Activated CD8-positive, alpha-beta memory T cell treated with anti-CD3 and anti-CD28 coated beads, Interleukin-2, amount 50 U/mL, for 48 hours (primary cell): ENCODE measurements at places on chromosomes 12 and 14.

- DNase-seq = no peak
Observed at GRCh38 chr12:32005496-32006125, 46.4 kb downstream of the RESF1 start.

- DNase-seq = no peak
Observed at GRCh38 chr12:34376133-34376799, 354.0 kb downstream of the ALG10 start.

DNA sequence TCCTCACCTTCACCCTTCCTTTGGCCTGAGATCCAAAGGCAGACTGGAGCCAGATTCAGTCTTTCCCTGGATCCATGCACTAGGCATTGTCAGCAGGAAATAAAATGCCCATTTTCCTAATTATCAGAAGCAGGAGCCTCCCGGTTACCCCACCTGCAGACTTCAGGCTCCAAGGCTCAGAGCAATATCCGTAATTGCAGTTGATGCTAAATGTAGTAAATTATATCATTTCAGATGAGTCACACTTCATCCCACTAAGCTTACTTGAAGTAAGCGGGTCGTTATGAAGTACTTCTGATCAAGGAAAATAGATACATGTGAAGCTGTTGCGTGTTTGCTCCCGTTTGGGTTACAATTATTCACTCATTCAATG is 110.7 kb upstream of the SFSWAP start:
- no peak for DNase-seq

DNA sequence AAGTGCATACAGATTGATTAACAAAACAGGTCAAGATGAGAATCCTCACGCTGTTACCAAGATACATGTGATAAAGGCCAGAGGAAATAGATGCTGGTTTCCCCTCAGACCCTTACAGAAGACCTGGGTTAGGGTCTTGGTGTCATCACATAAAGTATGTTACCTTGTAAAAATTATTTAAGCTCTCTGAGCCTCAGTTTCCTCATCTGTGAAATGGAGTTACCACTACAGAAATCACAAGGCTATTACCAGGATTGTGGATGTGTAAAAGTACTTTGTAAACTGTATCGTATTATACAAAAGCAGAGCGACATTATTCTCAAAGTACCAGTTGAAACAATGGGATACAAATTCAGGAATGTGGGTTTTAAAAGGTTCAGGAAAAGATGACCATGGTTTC is 14.0 kb downstream of the SAMD4A start:
- DNase-seq = no peak

DNA sequence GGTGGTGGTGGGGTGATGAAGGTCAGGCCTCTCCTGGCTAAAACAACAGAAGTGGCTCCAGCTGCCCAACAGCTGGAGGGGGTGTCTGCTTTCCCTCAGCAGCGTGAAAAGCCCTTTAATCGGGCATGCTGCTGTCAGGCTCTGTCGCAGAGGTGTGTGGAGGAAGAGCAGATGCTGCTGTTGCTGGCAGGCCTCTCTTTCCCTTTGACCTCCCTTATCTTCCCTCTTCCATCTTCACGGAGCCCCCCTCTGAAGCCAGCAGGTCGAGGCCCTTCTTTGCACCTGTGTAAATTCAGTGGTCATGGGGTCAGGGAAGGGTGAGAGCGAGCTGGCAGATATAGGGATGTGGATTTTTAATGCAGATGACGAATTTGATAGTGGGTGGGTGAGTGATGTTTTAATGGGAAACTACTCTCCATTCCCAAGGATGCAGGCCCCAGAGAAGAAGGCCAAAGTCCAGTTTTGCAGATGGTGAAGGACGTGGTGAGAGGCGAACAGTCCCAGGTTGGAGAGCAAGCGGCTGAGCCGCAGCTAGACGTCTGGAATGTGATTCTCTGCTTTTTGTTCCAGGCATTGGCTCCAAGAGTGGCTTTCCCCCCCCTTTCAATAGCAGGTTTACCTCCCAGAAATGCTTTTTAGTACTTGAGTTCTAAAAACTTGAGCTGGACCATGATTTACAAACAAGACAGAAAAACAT is 64.0 kb downstream of the SMOC1 start:
- no peak for DNase-seq

- DNase-seq = no peak
Observed at GRCh38 chr12:21478756-21479455, 22.5 kb downstream of the RECQL start.

- DNase-seq = no peak
Observed at GRCh38 chr12:108484431-108484830, 30.6 kb upstream of the FICD start.

DNA sequence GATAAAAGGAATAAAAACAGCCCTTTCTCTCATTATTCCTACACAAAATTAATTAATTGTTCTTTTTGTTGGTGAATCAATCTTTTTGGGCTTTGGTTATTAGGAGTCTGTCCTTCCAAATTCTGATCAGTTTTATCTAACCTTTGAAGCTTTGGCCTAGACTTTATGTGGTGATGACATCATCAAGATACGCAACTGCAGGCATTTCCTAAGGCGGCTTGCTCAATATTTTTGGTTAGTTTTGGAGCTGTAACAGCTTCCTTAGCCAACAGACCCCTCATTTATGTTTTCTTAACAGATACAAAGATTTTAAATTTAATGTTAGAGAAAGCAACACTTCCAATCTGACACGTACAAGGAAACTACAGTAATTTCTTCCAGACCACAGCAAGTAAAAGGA is 87.8 kb upstream of the PDE3A start:
- no peak for DNase-seq

GRCh38 chr12:12004524-12004923 is 66.2 kb upstream of the BCL2L14 start:
- DNase-seq = no peak

- DNase-seq = no peak
Observed at GRCh38 chr12:2168808-2169207, 116.0 kb downstream of the CACNA1C start.

DNA sequence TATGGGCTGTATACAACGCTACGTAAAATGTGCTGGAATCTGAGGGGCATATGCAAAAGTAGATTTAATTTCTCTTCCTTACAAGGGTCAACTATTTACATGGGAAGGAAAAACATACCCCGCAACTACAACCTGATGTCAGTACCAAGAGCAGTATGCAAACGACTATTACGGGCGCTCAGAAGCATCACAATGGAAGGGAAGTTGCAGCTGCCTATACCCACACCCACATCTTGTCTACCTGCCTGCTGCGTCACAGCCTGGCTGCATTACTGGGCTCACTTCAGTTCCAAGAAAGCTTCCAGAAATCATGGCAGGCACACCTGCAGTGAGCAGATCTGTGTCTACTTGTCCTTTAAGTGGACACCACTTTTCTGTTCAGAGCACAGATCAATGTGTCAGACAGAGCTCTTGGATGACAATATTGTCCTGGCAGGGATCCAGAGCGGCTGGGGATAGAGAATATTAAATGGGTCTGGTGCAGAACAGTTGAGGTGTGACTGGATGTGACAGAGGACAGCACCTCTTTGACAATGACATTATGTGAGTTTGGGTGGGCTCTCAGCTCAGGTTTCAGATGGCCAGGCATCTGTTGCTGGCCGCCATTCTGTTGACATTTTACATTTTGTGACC is 41.5 kb upstream of the GNG2 start:
- DNase-seq = no peak

DNA sequence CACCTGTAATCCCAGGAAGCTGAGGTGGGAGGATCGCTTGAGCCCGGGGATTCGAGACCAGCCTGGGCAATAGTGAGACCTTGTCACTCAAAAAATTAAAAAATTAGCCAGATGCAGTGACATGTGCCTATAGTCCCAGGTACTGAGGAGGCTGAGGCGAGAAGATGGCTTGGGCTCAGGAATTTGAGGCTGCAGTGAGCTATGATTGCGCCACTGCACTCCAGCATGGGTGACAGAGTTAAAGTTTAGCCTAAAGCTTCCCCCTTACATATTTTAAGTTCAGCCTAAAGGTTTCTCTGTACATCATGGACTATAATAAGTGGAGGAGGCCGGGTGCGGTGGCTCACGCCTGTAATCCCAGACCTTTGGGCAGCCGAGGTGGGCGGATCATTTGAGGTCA is 70.1 kb downstream of the SPRING1 start:
- no peak for DNase-seq

- DNase-seq = no peak
Observed at GRCh38 chr14:67984274-67984673, 164.7 kb downstream of the RAD51B start.

DNA sequence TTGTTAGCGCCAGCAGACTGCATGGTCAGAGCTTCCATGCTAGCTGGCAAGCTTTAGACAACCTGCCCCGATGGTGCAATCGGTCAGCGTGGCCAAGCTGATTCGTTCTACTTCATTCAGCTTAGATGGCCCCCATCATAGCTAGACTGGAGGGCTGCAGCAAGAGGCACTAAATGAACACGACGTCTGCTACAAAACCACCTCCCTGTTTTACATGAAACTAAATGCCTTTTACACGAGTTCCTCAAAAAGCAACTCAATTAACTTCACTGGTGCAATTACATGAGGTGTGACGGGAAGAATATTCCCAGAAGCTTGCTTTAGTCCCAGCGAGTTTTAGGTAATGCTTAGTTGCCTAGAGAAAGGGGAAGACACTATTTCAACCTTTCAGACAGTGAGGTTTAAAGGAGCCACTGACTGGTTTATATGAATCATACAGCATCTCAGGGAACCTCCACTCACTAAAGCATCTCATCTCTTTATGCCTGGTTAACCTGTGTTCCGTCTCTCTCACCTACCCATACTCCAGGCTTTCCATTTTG is 8.4 kb downstream of the NIN start:
- no peak for DNase-seq

DNA sequence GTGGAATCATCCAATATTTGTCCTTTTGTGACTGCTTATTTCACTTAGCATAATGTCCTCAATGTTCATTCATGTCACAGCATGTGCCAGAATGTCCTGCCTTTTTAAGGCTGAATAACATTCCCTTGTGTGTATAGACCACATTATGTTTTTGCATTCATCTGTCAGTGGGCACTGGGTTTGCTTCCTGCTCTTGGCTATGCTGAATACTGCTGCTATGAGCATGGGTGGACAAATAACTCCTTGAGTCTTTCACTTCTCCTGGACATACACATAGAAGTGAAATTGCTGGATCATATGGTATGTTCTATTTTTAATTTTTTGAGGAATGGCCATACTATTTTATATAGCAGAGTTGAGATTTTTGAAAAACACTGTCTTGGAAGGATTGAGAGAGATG is 46.9 kb downstream of the GPR68 start:
- no peak for DNase-seq

- no peak for DNase-seq
Observed at GRCh38 chr14:45091710-45092109, 7.8 kb downstream of the PRPF39 start.

- peak; percentile 35 for DNase-seq
Observed at GRCh38 chr14:77158175-77158881, 16.7 kb upstream of the ZDHHC22 start.

GRCh38 chr12:49609875-49610154 is 4.4 kb upstream of the FAM186B start:
- no peak for DNase-seq

DNA sequence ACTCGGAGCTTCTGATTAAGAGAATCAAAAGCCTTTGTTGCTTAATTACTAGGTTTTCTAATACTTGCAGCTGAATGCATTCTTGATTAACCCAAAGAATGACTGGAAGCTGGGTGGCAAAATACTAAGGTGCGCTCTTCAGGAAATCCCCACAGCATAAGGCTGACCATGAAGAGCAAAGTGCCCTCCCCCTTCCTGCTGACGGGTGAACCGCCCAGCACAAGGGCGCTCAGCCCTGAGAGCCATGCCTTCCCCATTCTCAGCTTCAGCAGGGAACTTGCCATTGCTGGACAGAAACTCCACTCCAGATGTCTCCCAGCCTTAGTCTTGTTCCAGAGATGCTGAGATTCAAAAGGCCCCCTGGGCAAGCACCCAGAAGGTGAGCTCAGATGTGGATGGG is 27.2 kb upstream of the FBRSL1 start:
- DNase-seq = no peak

DNA sequence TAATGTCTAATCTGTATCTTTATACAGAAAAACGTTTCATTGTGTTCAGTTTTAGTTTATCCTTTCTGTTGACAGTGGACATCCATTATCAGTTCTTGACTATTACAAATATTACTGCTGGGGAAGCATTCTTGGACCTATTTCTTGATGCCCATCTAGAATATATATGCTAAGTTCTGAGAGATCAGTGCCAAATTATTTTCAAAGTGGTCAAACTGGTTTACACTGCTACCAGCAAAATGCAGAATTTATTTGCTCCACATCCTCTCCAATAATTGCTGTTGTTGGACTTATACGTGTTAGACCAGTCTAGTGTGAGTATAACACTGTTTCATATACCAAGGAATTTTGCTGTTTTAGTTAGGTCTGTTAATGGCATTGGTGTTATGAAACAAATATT is 85.5 kb upstream of the TRAF3 start:
- DNase-seq = no peak

- DNase-seq = no peak
Observed at GRCh38 chr14:44989497-44990440, 27.8 kb downstream of the TOGARAM1 start.

DNA sequence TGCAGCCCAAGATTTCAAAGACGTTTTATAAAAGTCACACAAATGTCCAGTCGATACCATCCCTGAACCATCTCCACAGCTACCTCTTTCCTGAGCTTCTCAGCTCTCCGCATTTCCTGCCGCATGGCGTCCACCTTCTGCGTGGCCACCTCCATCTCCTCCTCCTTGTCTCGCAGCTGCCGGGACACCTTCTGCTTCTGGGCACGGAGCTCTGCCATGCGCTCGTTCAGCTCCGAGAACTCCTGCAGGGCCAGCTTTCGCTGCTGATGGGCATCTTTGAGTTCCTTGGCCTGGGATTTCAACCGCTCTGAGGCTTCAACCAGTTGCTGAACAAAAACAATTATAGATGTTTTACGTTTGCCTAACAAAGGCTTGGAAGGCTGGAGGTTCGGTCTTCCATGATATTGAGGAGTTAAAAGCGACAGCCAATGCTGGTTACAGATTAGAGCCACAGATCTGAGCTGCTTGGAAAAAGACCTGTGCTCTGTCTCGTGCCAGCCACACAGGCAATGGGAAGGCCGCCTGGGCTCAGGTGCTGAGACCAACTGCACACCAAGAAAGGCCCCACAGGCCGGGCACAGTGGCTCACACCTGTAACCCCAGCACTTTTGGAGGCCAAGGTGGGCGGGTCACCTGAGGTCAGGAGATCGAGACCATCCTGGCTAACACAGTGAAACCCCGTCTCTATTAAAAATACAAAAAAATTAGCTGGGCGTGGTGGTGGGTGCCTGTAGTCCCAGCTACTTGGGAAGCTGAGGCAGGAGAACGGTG is 49.6 kb downstream of the AMN start:
- DNase-seq = no peak
